Right renal cortex interstitium (tissue), 3 donors: ENCODE measurements at places on chromosomes 3 and 15.

DNA sequence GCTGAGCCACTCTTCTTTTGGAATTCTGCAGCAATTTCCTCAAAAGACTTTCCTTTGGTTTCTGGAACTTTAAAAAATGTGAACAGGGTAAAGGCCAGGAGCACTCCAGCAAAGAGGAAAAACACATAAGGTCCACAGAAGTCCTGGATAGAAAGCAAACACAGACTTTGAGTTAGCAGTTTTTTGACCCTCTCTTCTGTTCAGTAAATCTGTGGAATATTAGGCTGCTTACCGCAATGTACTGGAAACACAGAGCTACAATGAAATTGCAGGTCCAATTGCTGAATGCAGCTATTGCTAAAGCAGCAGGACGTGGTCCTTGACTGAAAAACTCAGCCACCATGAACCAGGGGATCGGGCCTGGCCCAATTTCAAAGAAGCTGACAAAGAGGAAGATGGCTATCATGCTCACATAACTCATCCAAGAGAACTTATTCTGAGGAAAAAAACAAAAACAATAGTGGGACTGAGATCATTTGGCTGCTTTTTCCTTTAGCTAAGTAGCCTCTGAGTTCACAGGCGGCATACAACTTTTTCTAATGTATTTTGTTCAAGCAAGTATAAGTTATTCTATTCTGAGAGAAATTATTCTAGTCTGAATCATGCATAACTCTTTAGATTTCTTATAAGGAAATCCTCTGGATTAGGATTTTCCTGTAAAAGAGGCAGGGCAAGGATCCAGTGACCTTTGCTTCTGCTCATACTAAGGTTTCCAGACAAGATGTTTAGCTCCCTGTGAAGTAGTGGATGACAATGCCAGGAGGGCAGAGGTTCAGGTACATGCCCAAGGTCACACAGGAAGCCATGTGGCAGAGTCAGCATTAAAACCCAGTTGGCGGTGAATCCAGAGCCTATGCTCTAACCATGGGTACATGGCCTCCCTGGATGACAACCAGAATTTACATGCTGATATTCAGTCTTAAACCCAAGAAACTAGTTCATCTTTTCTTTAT, 28.3 kb downstream of the SLC2A2 start:
- no peak for DNase-seq

DNA sequence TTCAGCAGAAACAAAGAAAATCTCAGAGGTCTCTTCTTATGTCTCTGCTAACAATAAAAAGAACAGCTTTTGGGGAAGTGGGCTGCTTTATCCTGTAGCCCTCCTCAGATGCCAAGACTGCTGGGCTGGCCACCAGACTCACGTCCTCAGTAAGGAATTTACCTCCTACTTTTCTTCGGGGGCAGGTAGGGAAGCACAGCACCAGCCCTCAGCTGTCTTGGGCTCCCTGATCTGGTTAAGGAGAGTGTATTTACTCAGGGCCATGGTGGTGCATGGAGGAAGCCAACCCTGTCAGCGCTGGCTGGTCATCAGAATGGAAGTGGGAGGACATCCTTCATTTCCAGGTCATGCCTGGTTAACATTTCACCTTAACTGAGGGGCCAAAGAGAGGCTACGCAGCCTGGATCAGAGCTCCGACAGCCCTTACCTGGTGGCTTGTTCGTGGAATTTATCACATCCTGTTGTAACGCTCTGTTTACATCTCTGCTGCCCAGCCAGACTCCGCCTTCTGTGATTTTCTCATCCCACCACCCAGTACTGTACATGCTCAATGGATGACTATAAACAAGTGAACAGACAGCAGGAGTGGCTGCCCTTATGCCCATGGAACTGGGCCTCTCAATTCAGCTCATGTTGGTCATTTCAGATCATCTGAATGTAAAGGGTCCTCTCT, 108.3 kb downstream of the IGF2BP2 start:
- no peak for DNase-seq

- DNase-seq, result no peak
Observed at GRCh38 chr3:126491221-126492013, 15.7 kb upstream of the ZXDC start.

DNA sequence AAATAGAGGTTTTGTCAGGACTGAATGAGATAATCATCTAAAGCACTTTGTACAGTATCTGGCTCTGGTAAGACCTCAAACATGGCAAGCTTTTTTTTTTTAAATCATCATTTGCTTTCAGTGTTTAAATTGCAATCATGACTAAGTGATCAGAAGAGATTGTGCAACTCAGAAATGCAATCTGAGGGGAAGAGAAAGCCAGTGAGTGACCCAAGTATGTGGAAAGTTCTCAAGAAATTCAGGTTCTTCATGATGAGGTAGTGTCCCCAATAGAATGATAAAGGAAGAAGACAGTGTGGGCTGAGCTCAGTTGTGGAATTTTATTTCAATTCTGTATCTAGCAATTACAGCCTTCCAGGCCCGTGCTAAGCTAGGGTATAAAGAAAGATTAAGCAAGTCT, 132.2 kb upstream of the TBC1D5 start:
- DNase-seq, result no peak

- no peak for DNase-seq
Observed at GRCh38 chr3:39166134-39166710, 12.8 kb upstream of the CSRNP1 start.

DNA sequence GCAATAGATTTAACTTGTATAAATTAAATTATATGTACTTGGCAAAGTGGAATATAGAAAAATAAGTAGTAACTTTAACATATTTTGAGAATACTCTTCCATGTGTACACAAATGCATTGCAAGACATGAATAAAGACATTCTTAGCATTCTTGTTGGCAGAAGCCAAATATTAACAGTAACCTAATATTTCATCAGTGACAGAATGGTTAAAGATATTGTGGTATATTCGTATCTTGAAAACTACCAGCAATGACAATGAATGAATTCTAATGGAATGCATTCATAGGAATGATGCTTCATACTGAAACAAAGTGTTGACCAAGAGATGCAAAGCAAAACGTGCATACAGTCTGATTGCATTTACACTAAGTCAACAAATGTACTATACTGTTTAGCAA, 524.7 kb downstream of the GRM7 start:
- DNase-seq, result no peak

DNA sequence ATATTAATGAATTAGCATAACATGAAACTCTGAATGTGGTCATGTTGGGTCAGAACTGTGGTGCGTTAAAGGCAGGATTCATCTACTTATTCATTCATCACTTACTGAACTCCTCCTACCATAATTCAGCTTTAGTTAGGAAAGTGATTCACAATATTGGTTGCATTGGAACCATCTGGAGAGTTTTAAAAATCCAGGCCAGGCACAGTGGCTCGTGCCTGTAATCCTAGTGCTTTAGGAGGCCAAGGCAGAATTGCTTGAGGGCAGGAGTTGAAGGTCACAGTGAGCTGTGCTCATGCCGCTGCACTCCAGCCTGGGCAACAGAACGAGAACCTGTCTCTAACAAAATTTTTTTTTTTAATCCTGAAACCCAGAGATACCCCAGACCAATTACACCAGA, 44.2 kb upstream of the ATG7 start:
- no peak for DNase-seq
